ENCODE measurements at places on chromosomes 12 and 14.

GRCh38 chr12:109932878-109933503, 32.9 kb downstream of the TCHP start:
- DNase-seq, result no peak

- DNase-seq, result no peak
Observed at GRCh38 chr12:124677552-124678356, 110.3 kb upstream of the NCOR2 start.

DNA sequence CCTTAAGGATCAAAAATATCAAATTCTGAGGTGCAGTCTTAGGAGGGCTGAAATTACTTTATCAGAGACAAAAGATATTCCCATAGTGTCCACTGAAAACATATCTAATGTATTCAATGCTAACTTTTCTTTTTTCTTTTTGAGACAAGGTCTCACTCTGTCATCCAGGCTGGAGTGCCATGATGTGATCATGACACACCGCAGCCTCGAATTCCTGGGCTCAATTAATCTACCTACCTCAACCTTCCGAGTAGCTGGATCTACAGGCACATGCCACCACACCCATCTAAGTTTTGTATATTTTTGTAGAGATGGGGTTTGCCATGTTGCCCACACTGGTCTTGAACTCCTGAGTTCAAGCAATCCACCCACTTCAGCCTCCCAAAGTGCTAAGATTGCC, 68.3 kb downstream of the ZC3H14 start:
- no peak for DNase-seq

GRCh38 chr14:104393898-104394381, 185.6 kb upstream of the C14orf180 start:
- DNase-seq, result no peak

DNA sequence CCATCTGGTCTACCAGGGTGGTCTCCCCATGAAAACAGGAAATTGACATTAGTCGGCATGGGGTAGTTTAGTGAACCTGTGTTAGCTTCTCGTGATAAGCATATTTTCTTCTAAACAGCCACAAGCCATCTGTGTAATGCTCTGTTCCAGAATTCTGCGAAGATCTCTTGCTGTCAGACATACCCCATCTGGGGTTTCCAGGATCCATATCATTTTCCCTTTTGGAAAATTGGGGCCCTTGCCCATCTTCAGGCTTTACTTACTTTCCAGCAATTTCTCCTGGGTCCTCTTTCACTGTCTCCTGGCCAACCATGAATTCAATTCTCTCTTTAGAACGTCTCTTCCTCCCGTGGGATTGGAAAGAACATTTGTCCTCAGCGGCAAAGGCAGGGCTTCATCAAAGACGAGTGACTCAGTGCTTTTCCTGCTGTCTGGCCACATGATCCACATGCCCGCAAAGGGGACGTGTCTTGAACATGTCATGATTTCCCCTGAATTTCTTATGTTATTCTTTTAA, 21.4 kb upstream of the NCOR2 start:
- no peak for DNase-seq

DNA sequence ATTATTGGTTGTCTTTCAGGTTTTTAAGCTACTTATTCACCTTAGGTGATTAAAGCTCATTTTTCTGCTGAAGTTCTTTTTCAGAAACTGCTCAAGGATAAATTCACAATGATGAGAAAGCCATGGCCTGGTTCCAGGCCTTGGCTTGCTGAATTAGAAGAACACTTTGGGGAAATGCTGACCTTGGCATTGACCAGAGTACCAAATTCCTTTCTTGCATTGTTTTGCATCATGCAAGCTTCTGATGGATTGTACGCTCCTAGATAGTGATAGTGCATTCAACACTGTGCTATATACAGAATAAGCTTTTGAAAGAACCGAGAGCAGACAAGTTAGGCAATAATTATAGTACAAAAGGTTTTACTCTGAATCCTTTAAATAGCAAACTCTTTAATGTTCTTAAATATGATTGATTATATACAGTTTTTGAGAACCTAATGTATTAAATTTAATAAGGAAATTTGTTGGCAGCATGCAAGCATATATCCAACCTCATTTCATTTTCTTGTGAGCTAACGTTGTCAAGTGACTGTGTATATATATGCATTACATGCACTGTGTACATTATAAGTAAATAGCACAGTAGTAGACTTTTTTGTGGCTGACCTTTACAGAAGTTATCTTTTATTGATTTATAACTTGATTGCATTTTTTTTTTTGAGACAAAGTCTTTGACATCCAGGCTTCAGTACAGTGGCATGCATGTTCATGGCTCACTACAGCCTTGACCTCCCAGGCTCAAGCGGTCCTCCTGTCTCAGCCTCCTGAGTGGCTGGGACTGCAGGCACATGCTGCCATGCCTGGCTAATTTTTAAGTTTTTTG, 99.2 kb downstream of the DIP2B start:
- DNase-seq, result no peak

DNA sequence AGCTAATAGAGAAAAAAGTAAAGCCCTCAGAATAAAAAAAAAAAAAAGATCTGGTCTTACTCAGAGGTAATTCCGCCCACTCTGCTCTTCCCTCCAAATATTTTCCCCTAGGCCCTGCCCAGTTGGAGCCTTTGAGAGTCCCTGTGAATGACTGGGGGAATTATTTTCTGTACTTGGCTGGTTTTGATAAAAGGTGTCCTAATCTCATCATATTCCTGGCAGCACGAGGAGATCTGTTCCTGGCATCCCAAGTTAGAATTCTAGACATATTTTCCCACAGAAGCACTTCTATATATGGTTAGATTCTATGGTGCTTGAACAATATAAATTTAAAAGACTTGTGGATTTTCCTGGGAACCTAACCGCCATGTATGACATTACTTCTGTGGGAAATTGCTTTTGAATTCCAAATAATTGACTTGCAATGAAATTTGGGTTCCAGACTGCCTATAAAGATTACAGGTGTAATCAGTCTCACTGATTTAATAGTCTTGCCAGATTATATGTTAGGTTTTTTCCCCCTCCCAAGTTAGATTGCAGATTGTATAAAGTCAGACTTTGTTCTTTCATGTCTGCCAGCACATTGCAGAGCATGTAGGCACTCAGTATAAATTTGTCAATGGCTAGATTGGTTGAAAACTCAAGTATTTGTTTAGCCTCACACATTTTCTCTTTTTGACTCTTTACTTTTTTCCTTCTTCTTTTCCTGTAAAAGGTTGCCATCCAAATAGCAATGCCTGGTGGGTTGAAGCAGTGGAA, 12.3 kb downstream of the GPX2 start:
- DNase-seq, result no peak

- DNase-seq, result no peak
Observed at GRCh38 chr12:92605621-92606170, 97.1 kb upstream of the PLEKHG7 start.

GRCh38 chr14:92560106-92560865, 46.7 kb downstream of the RIN3 start:
- DNase-seq, result no peak

- no peak for DNase-seq
Observed at GRCh38 chr12:103431387-103431786, 64.4 kb downstream of the C12orf42 start.

- DNase-seq, result no peak
Observed at GRCh38 chr12:95988506-95989275, 7.5 kb downstream of the HAL start.

DNA sequence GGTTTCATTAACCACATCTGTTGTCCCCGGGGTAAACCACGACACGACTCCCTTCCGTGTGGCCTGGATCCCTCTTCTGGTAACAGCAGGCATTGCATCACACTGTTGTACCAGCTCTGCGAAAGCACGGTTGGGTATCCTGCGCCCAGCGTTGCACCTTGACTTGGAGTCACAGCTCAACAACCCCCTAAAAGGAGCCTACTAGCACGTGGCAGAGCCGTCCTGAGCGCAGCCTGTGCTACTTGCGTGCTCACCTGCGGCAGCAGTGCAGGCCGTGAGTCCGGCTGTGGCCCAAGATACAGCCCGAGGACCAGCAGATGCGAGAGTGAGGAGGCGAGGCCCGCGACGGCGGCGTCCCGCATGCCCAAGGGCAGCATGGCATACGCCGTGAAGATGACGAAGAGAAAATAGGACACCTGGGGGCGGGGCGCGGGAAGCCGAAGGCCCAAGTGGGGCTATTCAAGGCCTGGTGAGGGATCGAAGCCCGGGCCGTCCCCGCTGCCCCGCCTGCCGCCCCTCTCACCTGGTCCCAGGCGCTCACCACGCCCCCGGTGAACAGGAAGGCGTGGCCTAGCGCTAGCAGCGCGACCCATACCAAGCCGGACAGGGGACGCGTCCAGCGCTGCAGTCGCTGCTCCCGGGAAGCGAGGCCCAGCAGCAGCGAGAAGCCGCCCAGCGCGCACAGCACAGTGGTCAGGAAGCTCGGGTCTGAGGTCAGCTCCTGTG, 2.4 kb downstream of the ADCY4 start:
- no peak for DNase-seq

- no peak for DNase-seq
Observed at GRCh38 chr14:52913271-52913670, 37.6 kb downstream of the FERMT2 start.

DNA sequence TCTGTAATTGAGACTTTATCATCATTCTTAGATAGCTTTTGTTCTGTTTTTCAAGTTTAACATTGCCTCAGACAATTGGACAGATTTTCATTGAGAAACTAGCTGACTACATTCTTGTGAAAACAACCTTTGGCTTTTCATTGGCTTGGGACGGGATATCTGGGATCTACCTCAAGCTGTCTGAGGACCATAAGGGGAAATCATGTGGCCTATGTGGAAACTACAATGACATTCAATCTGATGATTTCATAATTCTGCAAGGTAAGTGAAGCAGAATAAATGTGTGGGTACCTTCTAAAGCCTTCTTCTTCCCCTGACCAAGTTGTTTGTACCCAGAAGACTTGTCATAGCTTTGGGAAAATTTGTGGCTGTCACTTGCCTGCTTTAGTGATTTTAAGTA, 133.5 kb downstream of the OTOGL start:
- DNase-seq, result no peak

DNA sequence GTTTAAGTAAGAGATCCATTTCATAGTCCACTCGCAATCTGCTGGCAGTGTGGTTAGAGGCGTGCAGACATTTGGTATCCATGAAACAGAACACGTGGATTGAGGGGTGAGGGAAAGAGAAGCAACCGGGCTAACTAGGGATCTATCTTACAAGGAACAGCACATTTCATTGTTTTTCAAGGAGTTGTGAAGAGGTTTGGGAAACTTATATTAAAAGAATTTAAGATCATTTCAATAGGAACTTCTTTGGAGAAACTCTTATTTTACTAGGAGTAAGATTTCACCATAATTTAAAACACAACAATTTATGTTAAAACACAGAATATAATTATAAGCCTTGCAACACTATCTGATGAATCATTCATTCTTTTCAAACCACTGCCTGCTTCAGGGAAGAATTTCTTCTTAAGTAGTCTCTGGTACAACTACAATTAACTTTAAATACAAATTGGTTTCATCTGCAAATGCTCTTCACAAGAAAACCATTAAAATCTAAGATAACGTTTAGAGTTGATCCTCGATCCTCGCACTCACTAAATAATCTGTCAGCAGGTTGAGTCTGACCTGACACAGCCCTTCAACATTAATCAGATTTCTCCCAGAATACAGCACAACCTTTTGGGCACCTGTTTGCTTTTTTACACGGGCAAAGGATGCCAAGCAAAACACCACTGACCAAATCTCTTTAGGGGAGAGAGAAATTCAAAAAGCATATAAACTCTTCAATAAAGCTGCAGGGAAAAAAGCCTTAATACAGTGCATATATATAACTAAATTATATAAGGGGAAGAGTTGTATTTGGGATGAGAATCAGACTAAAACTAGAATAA, 27.3 kb downstream of the PPTC7 start:
- DNase-seq, result no peak

DNA sequence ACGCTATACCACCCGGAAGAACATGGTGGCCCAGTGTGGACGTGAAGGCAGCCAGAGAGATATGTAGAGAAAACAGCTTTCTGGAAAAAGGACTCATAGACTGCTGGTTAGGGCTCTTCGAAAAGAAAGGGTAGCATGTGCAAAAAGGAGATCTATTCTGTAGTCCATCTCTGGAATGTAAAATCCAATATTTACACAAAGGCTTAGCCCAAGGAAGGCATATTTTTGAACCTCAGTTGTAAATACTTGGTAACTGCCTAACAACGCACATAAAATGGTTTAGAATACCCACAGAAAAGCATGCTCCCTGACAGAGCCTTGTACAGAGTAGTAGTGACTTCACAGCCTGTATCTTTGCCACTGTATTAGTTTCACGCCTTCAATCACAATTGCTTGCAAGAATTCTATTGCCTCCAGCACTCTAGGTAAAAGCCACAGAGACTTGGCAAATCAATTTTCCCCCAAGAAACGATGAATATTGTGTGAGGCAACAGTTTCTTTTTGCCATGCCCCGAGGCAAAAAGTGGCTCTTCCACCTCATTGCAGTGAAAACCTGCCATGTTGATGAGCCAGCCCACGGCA, 59.2 kb downstream of the TRIM9 start:
- DNase-seq, result no peak

GRCh38 chr14:92336363-92336762, 13.4 kb downstream of the SLC24A4 start:
- no peak for DNase-seq

GRCh38 chr14:21098076-21098891, at the start of gene ZNF219:
TSS of gene ZNF219 (minus strand) at chr14:21098655. CDS start at chr14:21093591, 5,064 bp downstream.
- no peak for DNase-seq

DNA sequence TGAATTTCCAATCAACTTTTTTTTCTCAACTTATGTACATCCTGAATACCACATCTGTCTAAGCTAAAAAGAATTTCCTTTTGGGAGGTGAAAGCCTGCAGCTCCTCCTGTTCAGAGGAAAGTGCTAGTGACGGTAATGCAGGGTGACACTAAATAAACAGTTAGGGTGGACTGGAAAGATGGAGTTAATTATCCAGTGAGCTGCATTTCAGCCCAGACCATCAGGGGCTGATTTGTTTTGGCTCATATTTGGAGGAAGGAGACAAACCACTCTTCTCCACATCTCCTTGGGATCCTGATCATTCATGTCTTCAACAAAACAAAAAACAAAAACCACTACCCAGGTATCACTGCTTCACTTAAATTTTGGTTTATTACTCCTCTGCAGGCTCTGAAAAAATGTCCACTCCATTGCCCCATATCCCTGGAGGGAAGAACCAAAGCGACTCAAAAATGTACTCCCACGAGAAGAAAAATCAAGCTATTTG, 5.1 kb upstream of the SIX1 start:
- no peak for DNase-seq

- DNase-seq, result no peak
Observed at GRCh38 chr12:52501490-52501889, 8.4 kb upstream of the KRT6A start.

GRCh38 chr14:46053221-46053620, 598.4 kb downstream of the RPL10L start:
- DNase-seq, result no peak

DNA sequence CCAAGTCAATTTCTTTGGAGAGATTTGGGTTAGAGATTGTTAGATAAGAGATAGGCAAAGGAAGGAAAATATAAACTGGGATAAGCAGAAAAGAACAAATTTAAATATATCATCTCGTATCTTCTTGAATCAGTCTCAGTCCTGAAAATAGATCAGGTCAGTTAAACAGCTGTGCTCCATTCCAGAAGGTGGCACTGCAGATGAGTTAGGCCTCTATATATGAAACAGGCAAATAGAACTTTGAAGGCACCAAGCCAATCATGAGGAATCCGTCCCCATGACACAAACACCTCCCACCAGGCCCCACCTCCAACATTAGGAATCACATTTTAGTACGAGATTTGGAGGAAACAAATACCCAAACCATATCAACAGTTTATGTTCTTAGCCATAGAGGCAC, 605.5 kb upstream of the USP15 start:
- no peak for DNase-seq
